ENCODE measurements at places on chromosomes 11 and 22. TPM values are rescaled to one million over a fixed set of nuclear protein-coding genes. Genes with fewer than 3 reads are reported as not detected.
A peak's percentile ranks its signal among the peaks of the same experiment; 100 is the strongest.

DNA sequence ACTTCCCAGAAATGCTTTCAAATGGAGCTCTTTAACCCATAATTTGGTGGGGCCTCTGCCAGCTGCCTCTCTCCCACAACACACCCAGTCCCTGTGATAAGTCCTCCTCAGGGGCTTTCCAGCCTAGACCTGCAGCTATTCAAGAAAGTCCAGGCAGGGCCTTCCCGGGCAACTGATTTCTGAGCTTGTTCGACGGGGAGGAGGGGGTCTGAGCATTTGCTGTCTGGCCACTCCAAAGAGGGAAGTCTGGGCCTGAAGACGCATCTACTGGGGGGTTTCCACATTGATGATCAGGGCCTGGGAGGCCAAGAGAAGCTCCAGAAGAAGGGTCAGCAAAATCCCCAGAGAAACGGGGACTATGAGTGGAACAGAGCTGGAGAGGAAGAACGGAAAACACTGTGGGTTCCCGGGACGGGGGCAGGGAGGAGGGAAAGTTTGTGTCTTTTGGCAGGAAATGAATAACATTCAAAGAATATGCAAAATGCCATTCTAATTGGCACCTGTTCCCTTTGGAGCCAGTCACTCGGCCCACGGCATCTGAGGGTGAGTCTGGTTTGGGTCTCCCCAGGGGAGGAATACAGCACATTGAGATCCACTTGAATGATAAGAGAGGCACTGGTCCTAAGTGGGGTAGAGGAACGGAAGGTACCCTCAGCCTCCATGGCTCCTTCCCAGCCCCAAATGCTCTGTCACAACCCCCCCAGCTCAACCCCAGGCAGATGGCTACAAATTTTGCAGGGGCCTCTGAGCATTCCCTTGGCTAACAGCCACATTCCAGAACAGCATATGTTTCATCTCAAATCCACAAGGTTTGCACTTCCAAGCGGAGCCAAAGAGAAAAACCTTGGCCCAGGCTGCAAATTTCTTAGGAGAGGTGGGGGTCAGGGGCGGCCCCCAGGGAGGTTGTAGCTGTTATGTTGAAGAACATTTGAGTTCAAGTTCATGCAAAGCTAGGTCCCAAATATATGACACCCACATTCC, 72.0 kb downstream of the RPUSD4 start:
- no peak for DNase-seq

GRCh38 chr11:115276191-115276590, 228.0 kb downstream of the CADM1 start:
- DNase-seq, result no peak

GRCh38 chr22:43385770-43386641, 25.8 kb upstream of the MPPED1 start:
- DNase-seq, result peak; percentile 81

- DNase-seq, result no peak
These were observed 59.3 kb upstream of the TTLL12 start for GRCh38 chr22:43246188-43246587.

GRCh38 chr11:2276280-2277007, 6.1 kb upstream of the ASCL2 start:
- no peak for DNase-seq

GRCh38 chr11:95108159-95108611, 18.5 kb downstream of the ENDOD1 start:
- DNase-seq, result peak; percentile 79

DUSP18 gene
- 8.7 TPM for total RNA-seq

FBLN1 gene
- 500 TPM for total RNA-seq

DNA sequence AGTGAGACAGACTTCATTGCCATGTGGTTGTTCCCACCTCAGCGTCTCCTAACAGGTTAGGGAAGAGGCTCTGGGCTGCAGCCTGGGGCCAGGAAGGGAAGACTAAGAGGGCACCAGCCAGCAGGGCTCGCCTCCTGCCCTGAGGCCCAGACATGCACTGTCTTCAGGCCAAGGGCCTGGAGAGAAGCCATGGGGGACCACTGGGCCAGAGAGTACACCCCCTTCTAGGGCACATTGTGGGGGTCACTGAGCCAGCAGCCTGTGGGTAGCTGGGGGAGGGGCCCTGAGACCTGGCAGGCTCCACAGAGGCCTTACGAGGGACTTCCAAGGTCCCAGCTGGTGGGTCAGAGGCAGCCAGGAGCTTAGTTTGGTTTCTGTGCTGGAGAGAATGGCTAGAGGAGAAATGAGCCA, 25.0 kb upstream of the MYRF start:
- no peak for DNase-seq

GRCh38 chr11:69645801-69646492, 5.0 kb downstream of the CCND1 start:
- no peak for DNase-seq

GRCh38 chr11:134584706-134585445, 172.8 kb upstream of the B3GAT1 start:
- no peak for DNase-seq

POU2F3 gene
- total RNA-seq, result not detected

- peak; percentile 93 for DNase-seq
These were observed 17.0 kb upstream of the KCNJ11 start for GRCh38 chr11:17405232-17406005.

VSTM5 gene
- 0.87 TPM for total RNA-seq

DNA sequence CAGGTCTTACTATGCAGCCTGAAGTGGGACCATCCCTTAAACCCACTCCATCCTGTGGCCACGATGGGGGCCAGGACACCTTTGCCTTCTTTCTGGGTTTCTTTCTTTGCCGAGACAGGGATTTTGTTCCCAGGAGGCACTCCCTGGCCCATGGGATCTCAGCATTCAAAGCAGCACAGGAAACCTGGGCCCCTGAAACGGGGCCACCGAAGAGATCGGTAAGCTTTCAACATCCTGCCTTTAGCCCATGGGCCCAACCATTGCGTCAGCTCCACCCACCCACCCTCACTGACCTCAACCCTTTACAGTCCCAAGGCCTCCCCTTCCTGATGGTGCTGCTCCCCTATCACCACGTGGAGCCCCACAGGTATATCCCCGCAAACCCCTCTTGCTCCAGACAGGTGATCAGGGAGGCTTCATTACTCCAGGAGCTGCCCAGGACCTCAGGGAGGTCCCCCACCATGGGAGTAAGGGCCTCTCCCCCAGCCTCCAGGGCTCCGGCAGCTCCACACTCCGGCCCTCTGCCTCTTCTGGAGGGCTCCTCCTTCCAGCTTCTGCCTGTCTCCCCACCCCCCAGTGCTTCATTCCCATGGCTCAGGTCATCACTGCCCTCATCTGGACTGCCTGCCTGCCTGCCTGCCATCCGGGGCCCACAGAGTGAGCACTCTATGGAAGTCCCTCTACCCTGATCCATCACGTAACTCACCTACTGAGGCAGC, 42.0 kb upstream of the TUB start:
- DNase-seq, result no peak

- no peak for DNase-seq
These were observed 11.5 kb upstream of the PARVB start for GRCh38 chr22:44012591-44012990.

- DNase-seq, result no peak
These were observed 205.1 kb downstream of the NXPE2 start for GRCh38 chr11:114883472-114883871.

TYR gene
- not detected for total RNA-seq
